ENCODE measurements at places on chromosomes 1 and 21.

DNA sequence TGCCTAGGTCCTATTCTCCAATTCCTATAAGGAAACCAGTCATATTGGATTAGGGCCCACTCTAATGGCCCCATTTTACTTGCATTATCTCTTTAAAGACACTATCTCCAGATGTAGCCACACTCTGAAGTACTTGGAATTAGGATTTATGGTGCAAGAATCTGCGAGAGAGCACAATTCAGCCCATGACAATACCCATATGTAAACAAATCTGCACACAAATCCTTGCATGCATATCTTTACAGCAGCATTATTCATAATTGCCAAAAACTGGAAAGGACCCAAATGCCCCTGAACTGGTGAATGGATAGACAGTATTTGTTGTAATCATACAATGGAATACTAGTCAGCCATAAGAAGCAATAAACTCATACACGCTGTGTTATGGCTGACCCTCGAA is 229.8 kb upstream of the ADAMTS5 start:
- DNase-seq = no peak

GRCh38 chr1:234515821-234516241 is 36.9 kb upstream of the TARBP1 start:
- peak; percentile 87 for DNase-seq

- no peak for DNase-seq
These were observed 190.5 kb downstream of the TOMM20 start for GRCh38 chr1:234938135-234938534.

DNA sequence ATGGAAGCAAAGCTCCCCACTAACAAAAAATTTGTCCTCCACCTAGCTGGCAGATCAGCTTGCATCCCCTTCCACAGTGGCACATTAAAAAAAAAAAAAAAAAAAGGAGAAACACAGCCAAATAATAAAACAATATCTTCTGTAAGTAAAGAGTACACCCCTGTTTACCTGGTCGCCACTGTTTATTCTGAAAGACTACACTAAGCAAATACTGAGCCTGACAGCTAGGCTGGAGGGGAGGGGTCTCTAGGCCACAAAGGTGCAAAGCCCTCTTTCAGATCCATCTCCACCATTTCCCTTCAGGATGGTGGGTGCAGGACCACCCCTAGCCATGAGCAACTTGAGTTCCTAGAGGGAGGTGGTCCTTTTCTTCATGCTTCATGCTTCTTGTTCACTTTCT is 22.8 kb upstream of the SLC45A3 start:
- no peak for DNase-seq

DNA sequence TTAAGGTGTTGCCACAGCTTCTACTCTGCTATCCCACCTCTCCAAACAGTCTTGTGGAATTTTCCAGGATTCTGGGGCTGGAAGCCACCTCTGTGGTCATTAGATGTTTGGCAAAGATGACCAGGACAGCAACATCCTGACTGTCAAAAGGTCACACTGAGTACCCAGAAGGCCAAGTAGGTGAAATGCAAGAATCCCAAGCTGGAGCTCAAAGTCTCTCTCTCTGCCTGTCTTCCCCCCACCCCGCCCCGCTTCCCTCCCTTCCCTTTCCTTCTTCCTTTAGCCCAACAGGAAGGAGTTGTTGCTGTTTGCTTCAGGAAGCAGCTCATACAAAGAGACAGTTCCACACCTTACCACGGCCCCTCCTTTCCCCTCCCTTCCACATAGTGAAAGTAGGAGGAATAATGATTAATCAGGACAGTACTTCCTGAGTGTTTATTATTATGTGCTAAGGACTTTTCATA is 75.6 kb upstream of the SLC2A1 start:
- no peak for DNase-seq

GRCh38 chr1:5617546-5617945 is 374.7 kb downstream of the NPHP4 start:
- no peak for DNase-seq

DNA sequence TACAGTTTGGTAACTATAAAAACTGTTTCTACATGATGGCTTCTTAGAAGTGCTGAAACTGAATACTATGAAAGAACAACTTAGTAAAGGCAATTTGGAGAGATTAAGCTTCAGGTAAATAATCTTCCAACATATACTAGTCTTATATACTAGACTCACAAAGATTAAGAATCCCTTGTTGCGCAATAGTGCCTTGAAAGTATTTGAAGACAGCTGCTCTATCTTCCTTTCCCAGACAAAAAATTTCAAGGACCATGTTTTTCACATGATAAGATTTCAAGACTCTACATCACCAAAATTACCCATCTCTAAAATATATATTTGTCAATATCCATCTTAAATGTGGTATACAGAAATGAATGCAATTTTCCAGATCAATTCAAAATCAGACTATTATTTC is 37.7 kb upstream of the ASPM start:
- DNase-seq = no peak

GRCh38 chr1:162206749-162207635 is 137.5 kb downstream of the NOS1AP start:
- DNase-seq = no peak

DNA sequence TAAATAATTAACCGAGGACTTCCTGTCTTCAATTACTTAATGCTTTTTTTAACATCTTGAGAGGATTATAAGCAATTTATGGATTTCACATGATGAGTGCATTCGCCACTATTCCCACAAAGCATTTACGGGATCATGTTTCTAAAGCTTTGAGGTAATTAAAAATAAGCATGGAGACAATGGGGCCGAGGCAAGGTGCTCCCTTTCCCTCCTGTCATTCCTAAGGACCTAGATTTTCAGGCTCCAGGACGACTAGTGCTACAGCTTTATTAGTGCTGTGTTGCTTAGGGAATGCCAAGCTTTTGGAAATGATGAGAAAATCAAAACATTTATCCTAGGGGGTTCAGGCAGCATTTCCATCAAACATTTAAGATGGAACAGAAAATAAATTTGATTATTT is 209.2 kb downstream of the KCTD3 start:
- no peak for DNase-seq

DNA sequence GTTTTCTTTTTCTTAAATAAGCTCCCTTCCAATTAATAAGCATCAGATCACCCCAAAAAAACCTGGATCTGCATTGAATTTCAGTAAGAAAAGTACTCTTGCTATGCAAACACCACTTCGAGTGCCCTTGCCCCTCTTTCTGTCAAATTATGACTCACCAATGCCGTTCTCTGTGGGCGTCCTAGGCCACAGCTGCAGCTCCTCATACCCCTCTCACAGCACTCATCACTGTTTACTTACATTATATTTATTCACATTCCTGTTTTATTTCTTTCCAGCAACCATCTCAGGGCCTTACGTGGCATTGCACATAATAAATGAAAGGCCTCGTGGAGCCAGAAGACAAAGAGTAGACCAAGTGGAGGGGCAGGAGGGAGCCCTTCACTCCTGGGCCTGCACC is 99.1 kb upstream of the CTTNBP2NL start:
- DNase-seq = no peak

DNA sequence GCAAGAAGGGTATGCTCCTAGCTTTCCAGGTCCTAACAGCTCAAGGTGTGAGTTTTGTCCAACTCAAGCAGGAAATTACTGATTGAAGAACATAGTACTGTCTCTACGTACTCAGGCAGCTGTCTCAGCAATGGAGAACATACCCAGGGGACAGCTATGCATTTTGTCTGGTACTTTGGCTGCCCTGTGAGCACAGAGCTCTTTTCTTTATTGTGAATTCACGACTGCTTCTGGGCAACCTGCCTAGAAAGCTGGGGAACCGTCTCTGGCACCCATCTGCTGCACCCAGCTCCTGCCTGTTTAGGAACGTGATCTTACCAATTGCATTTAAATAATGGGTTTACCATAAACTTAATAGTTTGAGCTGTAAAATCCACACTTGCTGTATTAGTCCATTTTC is 258.1 kb downstream of the HHAT start:
- no peak for DNase-seq

DNA sequence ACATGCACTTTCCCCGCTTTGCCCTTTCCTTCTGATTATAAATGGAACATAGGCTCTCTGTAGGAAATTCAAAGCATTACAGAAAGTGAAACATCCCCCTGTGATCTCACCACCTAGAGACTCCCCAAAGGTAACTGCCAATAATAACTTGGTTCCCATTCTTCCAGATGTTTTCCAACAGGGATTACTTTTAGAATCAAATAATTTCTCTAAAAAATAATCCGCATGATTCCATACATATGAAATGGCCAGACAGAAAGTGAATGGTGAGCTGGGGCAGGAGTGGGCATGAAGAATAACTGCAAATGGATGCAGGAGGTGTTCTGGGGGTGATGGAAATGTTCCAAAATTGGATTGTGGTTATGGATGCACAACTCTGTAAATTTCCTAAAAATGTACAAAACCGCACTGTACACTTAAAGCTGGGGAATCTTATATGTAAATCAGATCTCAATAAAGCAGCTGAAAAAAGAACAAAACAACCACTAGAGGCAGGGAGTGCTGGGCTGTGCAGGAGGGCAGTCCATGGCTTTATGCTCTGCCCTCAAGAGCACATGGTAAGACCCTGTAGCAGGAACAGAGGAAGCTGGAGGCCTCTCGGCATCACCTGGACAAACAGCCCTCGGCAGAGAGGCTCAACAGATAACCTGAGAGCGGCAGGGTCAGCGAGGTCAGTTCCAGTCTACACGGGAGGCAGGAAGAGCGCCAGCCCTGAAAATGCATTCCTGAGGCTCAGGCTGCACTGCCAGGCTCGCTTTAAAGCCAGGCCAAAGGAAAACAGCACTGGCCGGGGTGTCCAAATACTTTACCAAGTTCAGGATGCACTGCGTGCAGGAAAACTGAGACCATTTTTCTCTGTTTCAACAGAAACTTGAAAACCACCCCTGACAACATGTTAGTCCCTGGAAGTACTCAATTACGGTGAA is 39.7 kb downstream of the CAPZB start:
- peak; percentile 74 for DNase-seq

GRCh38 chr1:21523297-21523813 is 14.1 kb downstream of the ALPL start:
- DNase-seq = no peak

- DNase-seq = no peak
These were observed 33.0 kb downstream of the SLX9 start for GRCh38 chr21:44972821-44973220.

GRCh38 chr1:184513966-184514365 is 127.1 kb downstream of the C1orf21 start:
- no peak for DNase-seq

GRCh38 chr1:89291276-89291675 is 18.6 kb upstream of the GBP5 start:
- no peak for DNase-seq

- peak; percentile 56 for DNase-seq
These were observed 22.5 kb upstream of the SRP9 start for GRCh38 chr1:225754940-225755641.

DNA sequence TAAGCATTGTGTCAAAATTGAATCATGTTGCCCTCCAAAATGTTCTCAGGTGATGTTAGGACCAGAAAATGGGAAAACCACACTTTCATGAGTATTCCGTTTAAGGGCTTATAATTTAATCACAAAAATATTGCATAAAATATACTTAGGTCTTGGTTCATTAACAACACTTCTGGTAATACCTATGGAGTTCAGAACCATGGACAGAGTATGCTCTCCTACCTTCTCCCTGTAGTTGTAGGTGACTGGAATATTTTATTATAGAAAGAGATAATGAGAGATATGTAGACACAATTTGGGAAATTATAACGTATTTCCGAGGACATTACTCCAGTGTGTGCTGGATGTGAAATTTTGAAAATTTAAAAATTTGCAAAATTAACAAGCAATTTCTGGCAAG is 232.5 kb downstream of the NCAM2 start:
- DNase-seq = no peak

DNA sequence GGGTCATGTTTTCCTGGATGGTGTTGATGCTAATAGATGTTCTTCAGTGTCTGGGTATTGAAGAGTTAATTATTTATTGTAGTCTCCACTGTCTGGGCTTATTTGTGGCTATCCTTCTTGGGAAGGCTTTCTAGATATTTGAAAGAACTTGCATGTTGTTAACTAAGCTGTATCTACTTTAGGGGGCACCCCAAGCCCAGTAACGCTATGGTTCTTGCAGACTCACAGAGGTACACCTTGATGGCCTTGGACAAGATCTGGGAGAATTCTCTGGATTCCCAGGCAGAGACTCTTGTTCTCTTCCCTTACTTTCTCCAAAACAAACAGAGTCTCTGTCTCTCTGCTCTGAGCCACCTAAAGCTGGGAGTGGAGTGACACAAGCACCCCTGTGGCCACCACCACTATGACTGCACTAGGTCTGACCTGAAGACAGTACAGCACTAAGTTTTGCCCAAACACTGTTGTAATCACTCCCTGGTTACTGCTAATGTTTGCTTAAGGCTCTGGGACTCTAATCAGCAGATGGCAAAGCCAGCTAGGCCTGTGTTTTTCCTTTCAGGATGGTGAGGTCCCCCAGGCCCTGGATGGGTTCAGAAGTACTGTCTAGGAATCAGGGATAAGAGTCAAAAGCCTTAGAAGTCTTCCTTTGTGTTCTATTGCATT is 76.5 kb upstream of the C1orf21 start:
- DNase-seq = no peak

GRCh38 chr1:108000184-108000583 is 35.2 kb upstream of the VAV3 start:
- no peak for DNase-seq

- DNase-seq = no peak
These were observed 969.1 kb downstream of the AMY1C start for GRCh38 chr1:104718752-104719151.

DNA sequence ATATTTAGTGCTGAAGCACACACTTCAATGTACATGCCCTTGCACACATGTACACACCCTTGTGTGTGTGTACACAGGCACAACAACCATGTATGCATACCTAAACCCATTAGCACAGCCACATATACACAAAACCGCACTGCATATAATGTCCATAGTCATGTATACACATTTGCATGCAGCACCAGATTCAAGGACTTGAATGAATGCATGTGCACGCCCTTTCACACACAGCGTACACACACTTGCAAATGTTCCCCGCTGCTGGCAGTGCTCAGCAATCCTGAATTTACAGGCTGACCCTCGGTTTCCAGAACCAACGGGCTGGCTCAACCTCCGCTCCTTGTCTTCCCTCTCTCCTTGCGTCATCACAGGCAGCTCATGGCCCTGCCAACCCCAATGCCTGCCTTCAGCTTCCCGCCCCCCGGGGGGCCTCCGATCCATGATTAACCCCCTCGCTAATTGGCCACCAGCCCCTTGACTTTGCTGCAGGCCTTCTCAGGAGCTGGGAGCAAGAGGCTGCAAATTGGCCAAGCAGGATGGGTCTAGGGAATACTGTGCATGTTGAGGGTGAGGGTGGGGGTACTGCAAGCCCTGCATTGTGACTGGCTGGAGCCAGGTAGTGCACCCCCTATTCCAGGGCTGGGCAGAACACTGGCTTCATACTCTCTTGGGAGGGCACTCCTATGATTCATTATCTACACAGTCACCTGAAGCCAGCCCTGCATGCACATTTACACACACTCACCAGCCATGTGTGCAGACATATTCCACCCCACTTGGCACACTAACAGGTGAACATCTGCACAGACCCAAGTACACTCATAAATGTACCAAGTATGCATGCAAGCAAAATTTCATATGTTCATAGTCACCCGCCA is 7.9 kb downstream of the GPR3 start:
- DNase-seq = no peak

All from endothelial cell of umbilical vein (primary cell).